ENCODE measurements at places on chromosomes 2 and 18. TPM values are rescaled to one million over a fixed set of nuclear protein-coding genes. Genes with fewer than 3 reads are reported as not detected.

Gene NFU1
- 26.6 TPM for total RNA-seq

Gene SKA1
- 27.6 TPM for total RNA-seq

Gene PPP1CB
- total RNA-seq: 232 TPM

Gene ABCG8
- total RNA-seq: not detected

Gene TFPI
- not detected for total RNA-seq
